Stimulated activated CD4-positive, alpha-beta T cell treated with anti-CD3 and anti-CD28 coated beads, Interleukin-12 subunit alpha, Interleukin-12 subunit beta, amount 100 ng/mL, for 24 hours (primary cell): ENCODE measurements at places on chromosomes 2 and 18.
A peak's percentile ranks its signal among the peaks of the same experiment; 100 is the strongest.

- DNase-seq = no peak
These were observed 2.7 kb downstream of the ZEB2 start for GRCh38 chr2:144516981-144517865.

- no peak for DNase-seq
These were observed 97.1 kb downstream of the EPB41L5 start for GRCh38 chr2:120110062-120110362.

DNA sequence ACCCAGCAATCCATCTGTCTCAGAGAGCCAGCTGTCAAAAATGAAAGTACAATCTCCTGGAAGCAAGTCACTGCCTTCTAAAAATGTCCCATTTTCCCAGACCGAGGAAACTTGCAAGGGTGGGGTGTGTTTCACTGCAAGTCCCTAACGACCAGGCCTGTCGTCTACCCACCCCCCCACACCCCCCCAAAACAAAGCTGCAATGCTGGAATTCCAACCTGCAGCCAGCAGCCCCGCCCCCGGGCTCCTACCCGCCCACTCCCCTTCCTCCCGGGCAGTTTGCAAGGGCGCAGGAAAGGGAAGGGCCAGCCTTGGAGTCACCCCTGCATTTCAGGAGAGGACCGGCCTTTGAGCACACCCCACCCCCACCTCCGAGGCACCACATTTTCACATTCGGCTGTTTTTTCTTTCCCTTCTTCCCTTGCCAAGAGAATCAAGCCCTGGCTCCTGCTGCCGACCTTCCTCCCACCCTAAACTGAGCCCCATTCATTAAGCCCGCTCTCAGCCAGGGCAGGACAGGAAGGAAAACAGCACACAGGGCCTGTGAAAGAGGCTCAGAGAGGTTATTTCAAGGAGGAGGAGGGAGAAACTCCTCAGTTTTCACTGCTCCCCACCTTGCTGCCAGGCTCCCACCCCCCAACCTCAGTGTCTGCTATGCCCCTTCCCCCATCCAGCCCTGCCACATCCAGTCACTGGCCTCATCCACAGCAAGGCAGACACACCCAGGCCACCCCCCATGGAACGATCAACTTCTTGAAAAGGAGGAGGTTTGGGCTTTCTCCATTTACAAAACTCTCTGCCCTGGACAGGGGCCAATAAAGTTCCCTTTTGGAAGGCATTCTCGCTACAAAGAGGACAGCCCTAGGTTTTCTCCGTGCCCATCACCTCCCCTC is 11.3 kb downstream of the SMAD7 start:
- DNase-seq = no peak

DNA sequence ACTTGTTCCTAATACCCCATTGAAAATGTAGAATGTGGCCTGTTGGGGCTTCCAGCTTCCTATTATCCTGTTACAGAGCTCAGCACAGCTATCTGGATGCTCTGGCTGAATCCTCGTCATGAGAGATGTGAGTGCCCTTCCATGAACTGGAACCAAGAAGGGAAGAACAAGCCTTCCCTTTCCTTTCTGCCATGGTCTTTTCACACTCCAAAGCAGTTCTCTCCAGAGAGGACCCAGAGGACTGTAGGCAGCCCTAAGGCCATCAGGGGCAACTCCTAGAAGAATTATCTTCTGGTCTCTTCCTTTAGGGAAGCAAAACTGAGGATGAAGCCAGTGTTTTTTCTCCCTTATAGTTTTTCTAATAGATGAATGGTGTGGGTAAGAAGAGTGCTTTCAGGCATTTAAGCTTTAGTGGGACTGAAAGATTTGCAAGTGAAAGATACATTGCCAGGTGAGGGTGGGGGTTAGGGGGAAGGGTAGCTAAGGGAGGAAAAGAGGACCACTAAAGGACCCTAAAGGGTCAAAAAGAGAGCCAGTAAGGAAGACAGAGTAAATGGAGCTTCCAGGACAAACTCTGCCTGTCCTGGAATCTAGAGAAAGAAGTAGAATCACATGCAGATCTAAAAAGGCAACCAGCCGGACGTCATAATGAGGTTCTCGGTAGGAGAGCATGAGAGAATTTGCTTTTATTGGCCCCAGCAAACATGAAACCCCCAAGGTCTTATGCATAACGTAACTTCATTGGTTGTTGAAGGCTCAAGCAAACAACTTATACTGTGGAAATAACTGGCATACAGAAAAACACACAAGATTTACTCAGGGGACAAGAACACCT is 12.4 kb upstream of the XPO1 start:
- no peak for DNase-seq

- DNase-seq = no peak
These were observed 142.7 kb downstream of the ADCYAP1 start for GRCh38 chr18:1047406-1047805.

DNA sequence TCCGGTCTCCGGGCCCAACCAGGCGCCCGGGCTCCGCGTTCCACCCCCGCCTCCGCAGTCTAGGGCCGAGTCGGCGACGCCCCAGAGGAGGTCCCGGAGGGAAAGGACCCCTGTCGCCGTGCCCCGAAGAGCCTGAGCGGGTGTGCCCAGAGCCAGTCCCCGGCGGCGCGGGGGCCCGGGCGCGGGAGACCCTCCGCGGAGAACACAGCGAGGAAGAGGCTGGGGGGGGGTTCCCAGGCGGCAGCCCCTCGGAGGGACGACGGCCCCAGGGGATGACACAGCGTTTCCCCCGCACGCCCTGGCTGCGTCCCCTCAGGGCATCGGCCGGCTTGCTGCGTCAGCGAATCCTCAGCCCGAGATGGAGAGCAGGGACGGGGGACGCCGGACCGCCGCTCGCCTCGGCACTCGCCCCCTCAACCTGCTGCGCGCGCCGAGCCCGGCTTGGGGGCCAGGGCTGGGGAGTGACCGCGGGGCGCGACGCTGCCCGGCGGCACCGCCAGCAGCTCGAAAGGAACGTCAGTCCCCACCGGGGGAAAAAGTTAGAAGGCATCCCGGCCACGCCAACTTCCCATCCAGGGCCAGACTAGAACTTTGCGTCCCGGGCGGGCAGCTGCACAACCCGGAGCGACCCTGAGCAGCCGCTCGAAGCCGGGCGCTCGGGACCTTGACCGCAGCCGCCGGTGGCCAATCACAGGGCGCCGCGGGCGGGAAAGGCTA is 711 bp downstream of the SFXN5 start:
- peak; percentile 8 for DNase-seq

GRCh38 chr18:11969904-11970835 is 11.1 kb upstream of the IMPA2 start:
- no peak for DNase-seq

GRCh38 chr2:64482765-64483504 is 29.0 kb downstream of the LGALSL start:
- DNase-seq = no peak

- no peak for DNase-seq
These were observed 53.6 kb upstream of the PKDCC start for GRCh38 chr2:41994233-41994637.

- no peak for DNase-seq
These were observed 25.1 kb downstream of the ANO7 start for GRCh38 chr2:241213567-241213966.

- DNase-seq = no peak
These were observed 367.5 kb upstream of the FIGN start for GRCh38 chr2:164103271-164103670.

- DNase-seq = no peak
These were observed 323.7 kb downstream of the LPIN1 start for GRCh38 chr2:12070153-12070552.

DNA sequence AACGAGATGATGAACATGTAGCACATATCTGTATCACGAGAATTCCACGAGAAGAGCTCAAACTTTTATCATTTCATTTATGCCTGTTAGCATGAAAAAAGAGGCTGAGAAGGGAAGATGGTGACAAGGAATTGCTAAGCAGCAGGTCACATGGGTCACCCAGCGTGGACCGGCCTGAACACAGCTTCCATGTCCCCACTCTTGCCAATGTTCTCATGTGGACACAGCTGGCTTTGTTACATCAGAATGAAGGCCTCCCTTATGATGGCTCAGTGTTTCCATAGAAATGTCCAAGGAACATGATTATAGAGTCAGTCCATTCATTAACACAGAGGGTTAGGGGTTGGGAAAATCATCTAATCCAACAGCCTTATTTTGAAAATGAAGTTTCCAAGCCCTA is 215.4 kb downstream of the CMPK2 start:
- DNase-seq = no peak

- DNase-seq = no peak
These were observed 681 bp upstream of the PTPN18 start for GRCh38 chr2:130355172-130355577.

DNA sequence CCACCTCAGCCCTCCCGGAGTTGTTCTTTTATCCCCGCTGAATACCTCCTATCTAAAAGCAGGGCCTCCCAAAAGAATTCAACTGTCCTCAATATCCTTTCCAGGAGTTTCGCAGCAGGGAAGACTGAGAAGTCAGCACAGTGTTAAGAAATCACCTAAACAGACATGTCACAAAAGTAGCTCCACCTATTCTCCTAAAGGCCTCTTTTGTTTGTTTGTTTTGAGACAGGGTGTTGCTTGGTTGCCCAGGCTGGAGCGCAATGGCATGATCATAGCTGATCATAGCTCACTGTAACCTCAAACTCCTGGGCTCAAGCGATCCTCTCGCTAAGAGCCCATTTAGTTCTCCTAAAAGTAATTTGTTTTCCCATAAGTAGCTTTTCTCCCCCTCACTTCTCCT is 53.8 kb downstream of the TEX44 start:
- DNase-seq = no peak

DNA sequence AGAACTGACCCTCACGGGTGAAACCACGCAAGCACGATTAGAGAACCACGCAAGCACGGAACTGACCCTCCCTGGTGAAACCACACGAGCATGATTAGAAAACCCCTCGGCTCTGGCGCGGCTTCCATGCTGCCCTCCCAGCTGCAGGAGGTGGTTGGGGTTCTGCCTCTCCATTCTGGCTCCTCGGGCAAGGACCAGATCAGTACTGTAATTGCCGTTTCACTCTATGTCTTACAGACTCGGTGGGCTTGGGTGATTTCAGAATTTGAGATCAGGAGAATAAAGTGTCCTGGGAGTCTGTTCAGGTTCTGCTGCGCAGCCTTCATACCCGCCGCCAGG is 58.3 kb upstream of the KCNG2 start:
- no peak for DNase-seq

DNA sequence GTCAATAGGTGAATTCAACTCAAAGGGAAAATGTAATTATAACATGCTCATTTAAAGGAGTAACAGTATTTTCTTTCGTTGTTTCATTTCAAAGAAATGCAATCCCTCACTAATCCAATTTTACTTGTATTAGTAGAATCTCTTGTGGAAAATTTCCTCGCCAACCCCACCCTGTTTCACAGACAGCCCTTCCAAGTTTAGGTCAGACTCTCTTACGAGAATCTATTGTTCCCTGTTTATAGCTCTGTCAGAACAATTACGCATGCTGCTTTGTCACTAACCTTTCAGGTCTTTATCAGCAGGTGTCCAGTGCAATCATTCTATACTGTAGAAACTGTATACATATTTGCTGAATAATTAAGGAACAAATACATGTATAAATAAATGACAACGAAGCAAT is 657.8 kb upstream of the LINC00305 start:
- DNase-seq = no peak

- DNase-seq = no peak
These were observed 27.6 kb downstream of the RNU4ATAC start for GRCh38 chr2:121558329-121558728.

GRCh38 chr2:133840761-133841160 is 272.5 kb upstream of the NCKAP5 start:
- no peak for DNase-seq

DNA sequence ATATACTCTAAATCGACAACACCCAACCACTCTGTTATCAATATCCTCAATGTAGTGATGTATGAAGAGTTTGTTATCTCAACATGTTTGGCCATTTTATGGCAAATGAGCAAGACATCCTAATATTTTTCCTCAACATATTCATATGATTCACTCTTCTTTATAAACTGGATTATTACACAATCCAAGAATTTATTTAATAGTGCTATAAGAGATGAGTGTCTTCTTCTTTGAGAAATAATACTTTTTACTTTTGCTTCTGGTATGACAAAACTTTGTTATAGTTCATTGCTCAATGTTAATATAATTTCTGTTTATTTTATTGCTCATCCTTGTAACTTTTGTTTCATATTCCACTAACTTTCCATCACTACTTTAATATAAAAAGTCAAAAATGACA is 44.3 kb downstream of the SCN9A start:
- DNase-seq = no peak

DNA sequence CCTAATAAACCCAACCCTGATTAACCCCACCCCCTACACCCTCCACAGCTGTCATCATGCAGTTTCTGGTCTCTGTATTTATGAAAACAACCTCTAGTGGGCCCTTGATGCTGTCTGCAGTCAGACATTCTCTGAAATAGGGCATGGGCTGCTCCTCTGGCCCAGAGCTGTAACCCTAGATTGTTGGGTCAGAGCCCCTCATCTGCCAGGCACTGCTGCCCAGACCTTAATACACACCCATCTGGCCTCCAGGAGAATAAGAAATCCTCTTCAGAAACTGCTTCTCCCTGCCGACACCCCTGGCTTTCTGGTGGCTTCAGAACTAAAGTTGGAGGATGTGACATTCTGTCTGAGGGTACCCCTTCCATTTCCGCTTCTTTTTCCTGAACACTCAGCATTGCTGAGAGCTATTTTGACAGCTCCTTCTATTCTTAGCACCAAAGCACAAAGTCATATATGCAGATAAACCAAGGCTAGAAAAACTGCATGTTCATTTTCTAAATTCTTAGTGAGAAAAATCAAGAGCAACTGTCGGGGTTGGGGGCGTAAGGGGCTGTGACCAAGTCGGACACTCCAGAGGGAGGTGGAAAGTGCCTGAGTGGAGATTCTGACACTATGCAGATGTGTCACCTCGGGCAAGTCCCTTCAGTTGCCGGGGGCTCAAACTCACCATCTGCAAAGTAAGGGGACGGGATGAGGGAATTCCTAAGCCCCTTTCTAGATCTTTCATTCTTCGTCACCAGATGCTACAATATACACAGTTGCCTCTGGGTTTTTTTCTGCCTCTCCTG is 28.7 kb downstream of the SRSF7 start:
- DNase-seq = peak; percentile 65

DNA sequence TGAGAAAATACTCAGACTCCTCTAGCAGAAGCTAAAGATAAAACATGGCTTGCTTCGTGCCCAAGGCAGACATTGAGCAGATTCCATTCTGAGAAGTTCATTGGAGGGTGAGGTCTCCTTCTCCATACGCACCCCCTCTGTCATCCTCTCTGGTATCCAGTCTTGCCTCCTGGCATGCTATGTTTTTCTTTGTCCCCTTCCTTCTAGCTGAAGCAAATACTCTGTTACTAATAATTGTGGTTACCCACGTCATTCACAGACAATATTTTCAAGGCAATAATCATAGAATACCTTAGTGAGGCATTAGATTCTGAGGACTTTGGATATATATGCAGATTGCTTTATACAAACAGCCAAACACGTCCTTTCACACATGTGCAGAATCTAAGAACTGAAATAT is 66.2 kb upstream of the KLF7 start:
- DNase-seq = no peak

- no peak for DNase-seq
These were observed 293.1 kb upstream of the ERBB4 start for GRCh38 chr2:212831671-212832199.
